ENCODE measurements at places on chromosomes 3 and 15. TPM values are rescaled to one million over a fixed set of nuclear protein-coding genes. Genes with fewer than 3 reads are reported as not detected.
A peak's percentile ranks its signal among the peaks of the same experiment; 100 is the strongest.

Gene ANKUB1
- not detected for total RNA-seq

Gene NBEAL2
- total RNA-seq = 65.2 TPM

Gene DGKG
- total RNA-seq = 10.9 TPM

Gene TXNRD3
- 0.41 TPM for total RNA-seq

Gene PATL2
- 60.5 TPM for total RNA-seq

Gene ZIC1
- total RNA-seq = not detected

DNA sequence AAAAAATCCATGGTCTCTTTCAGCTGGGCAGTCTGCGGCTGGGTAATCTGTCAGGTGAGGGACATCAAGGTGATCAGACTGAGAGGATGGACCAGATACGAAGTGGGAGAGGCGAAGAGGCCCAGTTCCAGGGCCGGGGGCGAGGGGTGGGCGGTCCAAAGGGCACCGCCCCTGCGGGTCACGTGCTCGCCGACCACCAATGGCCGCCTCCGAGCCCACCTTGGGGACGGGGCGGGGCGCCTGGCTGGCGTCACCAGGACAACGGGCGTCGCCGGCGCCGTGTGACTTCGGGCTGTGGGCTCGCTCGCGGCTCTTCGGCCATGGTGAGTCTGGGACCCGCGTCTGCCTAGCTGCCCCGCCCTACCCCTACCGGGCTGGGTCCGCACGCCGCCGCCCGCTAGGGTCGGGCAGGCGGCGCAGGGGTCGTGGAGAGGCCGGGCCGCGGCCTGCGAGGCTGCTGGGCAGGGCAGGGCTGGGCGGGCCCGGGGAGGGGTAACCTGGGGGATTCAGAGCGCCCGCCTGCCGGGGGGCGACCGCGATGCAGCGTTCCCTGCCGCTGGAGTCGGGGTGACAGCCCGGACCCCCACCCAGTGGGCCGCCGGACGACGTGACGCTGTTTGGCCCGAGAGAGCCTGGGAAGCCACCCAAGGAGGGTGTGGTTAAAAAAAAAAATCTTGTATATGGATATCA lies at the start of gene FBXL2:
TSS of gene FBXL2 (plus strand) at position 250 of the 690 bp plus-strand sequence. CDS start at position 321, 71 bp downstream.
- peak; percentile 47 for DNase-seq

GRCh38 chr15:44735482-44736180 lies 697 bp upstream of the TRIM69 start:
- DNase-seq = peak; percentile 57

DNA sequence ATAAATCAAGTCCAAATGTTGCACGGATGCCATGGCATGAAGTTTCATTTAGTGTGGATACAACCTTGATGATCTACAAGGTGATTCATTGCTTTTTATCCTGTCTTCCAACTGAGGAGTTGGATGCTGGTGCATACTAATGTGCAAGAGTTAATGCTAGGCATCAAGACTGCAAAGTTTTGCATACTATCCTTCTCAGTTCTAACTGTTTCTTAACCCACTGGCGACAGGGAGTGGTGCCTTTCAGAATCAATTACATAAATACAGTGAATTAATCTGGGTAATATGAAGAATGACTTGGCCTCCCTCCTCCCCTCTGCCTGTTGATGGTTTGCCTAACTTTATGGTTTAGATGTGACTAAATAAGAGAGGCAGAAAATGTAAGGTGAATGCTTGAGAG lies 43.5 kb downstream of the KCNAB1 start:
- no peak for DNase-seq

DNA sequence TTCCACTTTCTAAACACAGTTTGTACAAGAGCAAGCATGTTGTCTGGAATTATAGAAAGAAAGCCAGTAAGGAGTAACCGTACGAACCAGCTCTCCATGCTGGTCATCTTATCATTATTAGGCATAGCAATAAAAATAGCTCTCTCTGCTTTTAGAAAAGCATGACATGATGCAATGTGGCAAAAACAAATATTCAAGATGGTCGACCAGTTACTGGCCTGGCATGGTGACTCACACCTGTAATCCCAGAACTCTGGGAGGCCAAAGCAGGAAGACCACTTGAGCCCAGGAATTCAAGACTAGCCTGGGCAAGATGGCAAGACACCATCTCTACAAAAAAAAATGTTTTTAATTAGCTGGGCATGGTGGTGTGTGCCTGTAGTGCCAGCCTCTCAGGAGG lies 2.6 kb upstream of the MAP4 start:
- no peak for DNase-seq

DNA sequence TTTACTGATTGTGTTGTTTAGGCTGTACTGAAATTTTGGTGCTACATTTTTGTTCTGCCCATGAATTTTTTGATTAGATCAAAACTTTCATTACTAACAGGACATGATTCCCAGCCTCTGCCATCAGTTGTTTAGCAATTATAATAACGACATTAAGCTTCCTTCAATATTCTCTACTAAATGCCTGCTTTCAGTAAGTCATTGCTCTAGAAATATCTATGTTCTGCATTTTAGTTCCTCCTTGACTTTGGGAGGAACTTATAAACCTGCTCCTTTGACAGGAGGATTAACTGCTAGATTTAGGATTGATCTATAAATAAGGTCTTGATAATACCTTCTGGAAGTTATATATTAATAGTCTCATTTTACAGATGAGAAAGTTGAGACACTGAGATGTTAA lies 269.1 kb downstream of the RAP2B start:
- no peak for DNase-seq

DNA sequence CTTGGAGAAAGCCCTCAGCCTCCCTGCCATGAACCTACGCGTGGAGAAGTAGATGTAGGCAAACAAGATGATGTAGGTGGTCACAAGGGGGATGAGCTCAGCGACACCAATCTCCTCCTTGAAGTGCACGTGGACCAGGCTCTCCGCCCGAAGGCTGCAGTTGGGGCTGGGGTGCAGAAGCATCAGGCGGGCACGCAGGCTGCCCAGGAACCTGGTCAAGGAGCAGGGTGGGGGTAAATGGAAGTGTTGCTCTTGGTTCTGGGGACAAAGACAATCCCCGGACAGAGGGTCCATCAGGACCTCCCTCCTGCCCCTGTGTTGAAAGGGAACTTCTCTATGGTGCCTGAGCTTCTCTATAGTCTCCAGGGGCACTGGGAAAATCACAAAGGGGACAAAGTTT lies 45.1 kb downstream of the PTPN23 start:
- DNase-seq = no peak

- no peak for DNase-seq
Measured at GRCh38 chr3:135310317-135310716, 515.3 kb downstream of the EPHB1 start.

- DNase-seq = no peak
Measured at GRCh38 chr3:26029321-26029720, 239.4 kb downstream of the OXSM start.

- DNase-seq = no peak
Measured at GRCh38 chr15:77505556-77505955, 84.9 kb downstream of the HMG20A start.

GRCh38 chr15:95557226-95558046 lies 773.1 kb upstream of the NR2F2 start:
- DNase-seq = no peak

- no peak for DNase-seq
Measured at GRCh38 chr3:10763817-10764258, 52.2 kb upstream of the SLC6A11 start.

DNA sequence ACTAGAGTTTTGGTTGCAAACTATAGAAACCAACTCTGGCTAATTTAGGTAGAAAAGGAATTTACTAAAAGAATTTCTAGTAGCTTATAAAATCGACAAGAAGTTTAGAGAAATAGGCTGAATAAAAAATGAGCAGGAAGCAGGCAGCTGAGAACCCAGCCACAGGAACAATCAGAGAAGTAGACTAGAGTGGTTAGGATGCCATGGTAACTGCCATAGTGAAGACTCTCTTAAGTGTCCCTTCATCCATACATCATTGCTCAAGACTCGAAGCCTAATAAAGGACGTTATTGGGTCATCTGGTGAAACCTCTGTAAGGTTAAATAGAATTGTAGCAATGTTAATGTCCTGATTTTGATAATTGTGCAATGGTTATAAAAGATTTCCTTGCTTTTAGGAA lies 13.8 kb downstream of the AVEN start:
- no peak for DNase-seq

GRCh38 chr15:55740359-55740878 lies 2.5 kb downstream of the PRTG start:
- DNase-seq = no peak

GRCh38 chr15:33587773-33588172 lies 277.0 kb downstream of the RYR3 start:
- no peak for DNase-seq

GRCh38 chr3:64148955-64149653 lies 76.2 kb downstream of the PRICKLE2 start:
- no peak for DNase-seq

- DNase-seq = no peak
Measured at GRCh38 chr15:63918317-63918672, 84.5 kb upstream of the HERC1 start.

DNA sequence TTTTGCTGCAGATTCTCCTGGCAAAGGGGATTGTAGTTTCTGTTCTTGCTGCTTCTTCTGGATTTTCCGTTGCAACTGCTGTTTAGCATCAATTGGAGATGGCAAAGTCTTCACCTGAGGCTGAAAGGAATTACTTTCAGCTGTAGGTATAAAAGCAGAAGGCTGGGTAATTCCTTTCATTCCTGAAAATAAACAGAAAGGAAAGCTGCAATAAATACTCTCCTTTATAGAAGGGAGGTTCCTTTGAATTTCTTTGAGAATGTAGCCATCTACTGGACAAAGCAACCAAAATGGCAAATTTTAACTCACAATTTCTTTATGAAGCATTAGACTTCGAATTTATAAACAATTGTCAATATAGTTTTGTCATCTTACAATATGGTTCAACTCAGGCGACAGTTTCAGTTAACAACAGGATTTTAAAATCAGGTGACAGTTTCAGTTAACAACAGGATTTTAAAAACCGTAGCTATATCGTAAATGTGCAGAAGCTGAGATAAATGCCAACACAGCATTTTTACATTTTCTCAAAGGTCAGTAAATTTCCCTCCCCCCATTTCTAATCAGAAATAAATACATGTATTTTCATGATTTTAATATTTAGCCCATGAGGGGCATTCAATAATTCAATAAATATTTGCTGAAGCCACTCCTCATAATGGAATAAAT lies 104.9 kb upstream of the NEDD4 start:
- no peak for DNase-seq

DNA sequence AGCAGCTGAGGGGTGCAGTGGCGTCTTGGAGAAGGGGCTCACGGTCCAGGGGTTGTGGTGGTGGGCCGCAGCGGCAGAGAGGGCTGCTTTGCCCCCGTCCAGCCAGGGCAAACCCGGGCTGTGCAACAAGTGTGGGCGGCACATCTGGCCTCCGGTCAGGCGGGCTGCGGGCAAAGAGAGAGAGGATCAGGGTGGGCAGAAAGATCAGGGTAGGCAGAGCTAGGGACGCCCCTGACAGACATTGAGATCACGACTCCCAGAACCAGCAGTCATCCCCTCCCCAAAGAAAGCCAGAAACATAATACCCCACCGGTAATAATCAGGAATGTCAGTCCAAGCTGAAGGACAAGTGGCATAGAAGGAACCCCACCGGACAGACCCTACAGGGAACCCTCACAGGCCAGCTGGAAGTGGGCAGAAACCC lies 6.8 kb downstream of the GATA2 start:
- DNase-seq = no peak

DNA sequence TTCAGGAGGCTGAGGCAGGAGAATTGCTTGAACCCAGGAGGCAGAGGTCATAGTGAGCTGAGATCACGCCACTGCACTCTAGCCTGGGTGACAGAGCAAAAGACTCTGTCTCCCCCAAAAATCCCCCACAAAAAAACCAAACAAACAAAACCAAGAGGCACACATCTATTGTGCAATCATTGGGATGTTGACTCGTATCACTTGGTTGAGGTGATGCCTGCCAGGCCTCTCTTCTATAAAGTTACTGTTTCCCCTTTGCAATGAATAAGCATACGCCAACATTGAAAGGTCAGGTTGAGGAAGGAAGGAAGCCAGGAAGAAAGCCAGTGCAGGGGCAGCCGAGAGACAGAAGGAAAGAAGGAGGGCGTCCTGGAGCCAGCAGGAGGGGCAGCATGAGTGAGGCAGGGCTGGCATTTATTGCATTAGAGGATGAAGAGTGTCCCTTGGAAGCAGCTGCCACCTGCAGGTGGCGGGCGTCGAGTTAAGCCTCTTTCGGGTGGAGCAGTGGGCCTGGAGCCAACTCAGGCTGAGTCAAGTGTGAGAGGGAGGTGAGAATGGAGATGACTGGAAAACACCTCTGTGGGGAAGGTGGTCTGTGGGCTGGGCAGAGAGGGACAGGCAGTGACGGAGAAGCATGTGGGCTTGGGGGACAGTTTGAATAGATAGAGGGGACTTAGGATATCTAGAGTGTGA lies 8.3 kb upstream of the CSPG4 start:
- DNase-seq = peak; percentile 54

GRCh38 chr3:196121066-196121465 lies 39.2 kb upstream of the TFRC start:
- DNase-seq = no peak

GRCh38 chr3:113156816-113157333 lies 54.5 kb upstream of the BOC start:
- DNase-seq = no peak
